ENCODE measurements at places on chromosomes 7 and 10.
A peak's percentile ranks its signal among the peaks of the same experiment; 100 is the strongest.

GRCh38 chr10:121250995-121251764 is 347.1 kb downstream of the FGFR2 start:
- DNase-seq: no peak

- DNase-seq: no peak
These were observed 220.3 kb upstream of the ZNF32 start for GRCh38 chr10:43868952-43869351.

- DNase-seq: peak; percentile 51
These were observed 28.7 kb upstream of the PDCD4 start for GRCh38 chr10:110843031-110843430.

DNA sequence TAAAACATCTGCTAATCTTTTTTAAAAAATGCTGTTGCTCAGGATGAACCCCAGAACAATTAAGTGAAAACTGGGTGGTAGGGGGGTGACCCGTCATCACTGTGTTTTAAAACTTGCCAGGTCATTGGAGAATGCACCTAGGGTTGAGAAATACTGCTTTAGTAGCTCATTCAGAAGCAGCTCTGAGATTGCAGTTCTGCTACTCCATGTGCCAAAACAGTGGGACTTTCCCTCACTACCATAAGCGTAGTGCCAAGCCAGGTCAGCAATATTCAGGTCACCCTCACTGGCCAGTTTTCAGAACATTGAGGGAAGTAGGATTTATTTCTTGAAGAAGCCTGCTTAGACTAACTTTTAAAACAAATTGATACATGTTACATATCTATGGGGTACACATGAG is 5.2 kb downstream of the STEAP2 start:
- no peak for DNase-seq

GRCh38 chr10:51075043-51075872 is 971 bp downstream of the PRKG1 start:
- no peak for DNase-seq

Measured in stimulated activated CD4-positive, alpha-beta T cell treated with anti-CD3 and anti-CD28 coated beads, Interleukin-4, amount 100 ng/mL, for 24 hours (primary cell).